CD4-positive, alpha-beta T cell treated with Interleukin-21 for 1 hour (primary cell): ENCODE measurements at places on chromosomes 11 and 22.

- DNase-seq = no peak
These were observed 12.3 kb upstream of the CYP2D6 start for GRCh38 chr22:42142771-42143461.

- no peak for DNase-seq
These were observed 19.2 kb downstream of the SERPIND1 start for GRCh38 chr22:20792966-20793728.

DNA sequence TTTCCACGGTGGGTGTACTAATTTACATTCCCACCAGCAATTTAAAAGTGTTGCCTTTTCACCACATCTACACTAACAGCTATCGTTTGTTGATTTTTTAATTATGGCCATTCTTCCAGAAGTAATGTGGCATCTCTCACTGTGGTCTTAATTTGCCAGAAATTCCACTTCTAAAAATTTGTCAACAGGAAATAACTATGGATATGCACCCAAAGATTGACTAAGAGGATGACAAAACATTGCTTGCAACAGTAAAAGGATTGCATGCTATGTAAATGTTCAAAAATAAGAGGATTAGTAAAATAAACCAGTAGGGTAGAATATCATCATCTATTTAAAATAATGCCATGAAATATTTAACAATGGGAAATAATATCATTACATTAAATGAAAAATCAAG is 219.5 kb downstream of the DCDC1 start:
- no peak for DNase-seq

DNA sequence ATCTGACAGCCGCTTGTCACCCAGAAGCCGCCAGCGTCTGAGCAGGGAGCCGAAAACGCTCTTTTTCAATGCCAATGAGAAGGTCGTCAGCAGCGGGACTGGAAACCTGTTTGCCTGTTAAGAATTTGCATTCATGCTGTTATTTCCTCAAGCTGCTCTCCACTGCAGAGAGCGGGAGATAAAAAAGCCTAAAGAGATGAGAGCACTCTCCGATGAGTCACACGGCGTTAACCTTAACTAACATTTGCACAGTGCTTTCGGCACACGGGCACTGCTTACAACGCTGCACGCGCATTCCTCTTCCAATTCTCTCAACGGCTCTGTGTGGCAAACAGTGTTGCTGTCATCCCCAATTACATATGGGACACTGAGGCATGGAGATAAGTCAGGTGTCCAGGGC is 40.0 kb upstream of the RTL6 start:
- DNase-seq = no peak

DNA sequence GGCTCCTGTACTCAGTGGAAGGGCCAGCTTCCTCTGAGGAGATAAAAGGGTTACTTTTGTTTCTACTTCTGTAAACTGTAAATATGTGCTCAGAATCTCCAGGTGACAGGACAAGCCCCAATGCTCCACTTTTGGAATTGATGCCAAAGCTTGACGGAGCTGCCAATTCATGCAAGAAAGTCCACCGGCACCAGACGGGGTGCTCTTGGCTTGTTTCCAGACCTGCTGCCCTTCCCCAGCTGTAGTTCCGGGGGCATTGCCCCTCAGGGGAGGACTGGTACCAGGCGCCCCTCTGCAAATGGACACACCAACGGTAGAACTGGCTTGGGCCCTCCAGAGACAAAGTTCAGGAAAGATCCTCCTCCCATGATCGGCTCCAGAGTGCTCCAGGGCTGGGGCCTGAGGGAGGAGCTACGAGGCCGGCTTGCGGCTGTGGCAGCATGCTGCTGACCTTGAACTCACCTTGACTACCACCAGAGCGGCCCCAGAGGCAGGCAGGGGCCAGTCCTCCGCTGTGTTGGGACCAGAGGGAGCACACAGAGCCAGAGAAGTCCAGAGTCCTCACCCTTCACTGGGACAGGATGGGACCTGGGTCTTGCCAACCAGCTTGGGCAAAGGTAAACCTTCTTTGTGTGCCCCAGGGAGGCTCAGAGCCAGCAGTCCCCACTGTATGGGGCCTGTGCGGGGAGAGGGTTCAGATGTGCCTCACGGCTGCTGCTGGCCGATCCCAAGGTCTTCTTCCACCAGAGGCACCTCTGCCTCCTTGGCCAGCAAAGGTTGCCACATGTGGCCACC is 17.8 kb upstream of the OAF start:
- no peak for DNase-seq

DNA sequence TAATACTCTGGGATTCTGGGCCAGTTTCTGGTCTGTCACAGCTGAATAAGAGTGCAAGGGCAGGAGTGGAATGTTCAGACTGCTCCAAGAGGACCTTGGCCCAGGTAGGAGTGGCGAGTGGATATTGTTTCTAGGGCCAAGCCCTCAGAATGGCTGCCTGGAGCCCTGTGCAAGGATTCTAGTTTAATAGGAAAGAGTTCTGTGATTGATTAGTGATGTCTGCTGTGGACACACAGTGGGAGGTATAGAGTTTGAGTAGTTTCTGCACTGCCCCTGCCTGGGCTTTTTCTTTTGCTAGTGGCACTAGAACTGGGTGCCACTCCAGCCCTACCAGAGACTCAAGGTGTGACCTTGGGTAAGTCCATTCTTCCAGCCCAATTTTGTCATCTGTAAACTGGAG is 9.7 kb upstream of the MPPED1 start:
- no peak for DNase-seq

GRCh38 chr11:106161775-106162634 is 84.5 kb downstream of the AASDHPPT start:
- DNase-seq = no peak

GRCh38 chr11:124068601-124069110 is 27.5 kb upstream of the OR10G7 start:
- no peak for DNase-seq

DNA sequence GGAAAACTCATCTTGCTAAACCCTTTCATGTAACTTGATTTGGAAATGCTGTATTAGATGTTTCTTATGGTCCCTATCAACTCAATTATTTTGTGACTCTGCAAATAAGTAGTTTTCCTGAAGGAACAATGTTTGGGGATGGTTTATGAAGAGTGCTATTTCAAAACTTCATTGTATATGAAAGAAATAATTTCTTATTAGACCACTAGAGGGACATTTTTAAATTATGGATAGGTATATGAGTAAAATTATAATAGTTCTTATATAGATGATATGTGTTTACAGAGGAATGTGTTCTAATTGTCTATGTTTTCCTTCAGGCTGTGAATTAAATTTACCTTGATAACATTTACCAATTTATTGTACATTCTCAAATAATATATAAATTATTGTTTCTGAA is 509.4 kb upstream of the RAG2 start:
- DNase-seq = no peak

GRCh38 chr11:118230088-118230487 is 5.3 kb upstream of the JAML start:
- peak; percentile 73 for DNase-seq

GRCh38 chr11:87779276-87780067 is 395.8 kb downstream of the RAB38 start:
- no peak for DNase-seq

DNA sequence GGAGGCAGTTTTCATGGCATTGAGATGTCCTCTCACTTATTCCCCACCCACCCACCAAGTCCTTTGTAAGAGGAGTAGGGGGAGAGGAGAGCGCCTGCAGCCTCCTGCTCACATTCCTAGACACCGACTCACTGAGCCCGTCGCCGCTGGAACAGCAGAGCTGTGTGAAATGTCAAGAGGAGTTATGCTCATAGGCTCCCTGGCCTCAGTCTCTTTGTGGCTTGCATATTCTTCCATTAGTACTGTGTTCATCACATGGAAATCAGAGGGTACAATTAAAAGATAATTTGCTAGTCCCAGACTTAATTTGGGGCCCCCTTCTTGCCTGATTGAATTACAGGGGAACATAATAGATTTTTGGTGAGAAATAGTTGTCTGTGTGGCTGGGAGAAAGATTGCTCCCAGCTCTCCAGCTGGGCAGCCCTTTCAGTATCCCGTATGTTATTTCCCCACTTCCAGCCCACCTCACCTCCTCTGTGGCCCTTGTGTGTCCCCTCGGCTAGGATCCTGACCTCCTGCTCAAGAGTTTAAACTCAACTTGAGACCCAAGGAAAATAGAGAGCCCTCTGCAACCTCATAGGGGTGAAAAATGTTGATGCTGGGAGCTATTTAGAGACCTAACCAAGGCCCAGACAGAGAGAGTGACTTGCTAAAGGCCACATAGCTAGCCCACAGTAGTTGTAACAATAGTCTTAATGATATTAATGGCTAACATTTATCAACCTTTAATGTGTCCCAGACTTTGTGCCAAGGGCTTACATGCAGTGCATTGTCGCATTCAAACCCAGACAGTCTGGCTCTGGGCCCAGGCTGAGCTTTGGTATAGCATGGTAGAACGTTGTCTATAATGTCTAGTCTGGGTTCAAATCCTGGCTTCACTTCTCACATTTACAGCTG is 32.2 kb downstream of the LIMK2 start:
- DNase-seq = no peak
